ENCODE measurements at places on chromosomes 1 and 21.

DNA sequence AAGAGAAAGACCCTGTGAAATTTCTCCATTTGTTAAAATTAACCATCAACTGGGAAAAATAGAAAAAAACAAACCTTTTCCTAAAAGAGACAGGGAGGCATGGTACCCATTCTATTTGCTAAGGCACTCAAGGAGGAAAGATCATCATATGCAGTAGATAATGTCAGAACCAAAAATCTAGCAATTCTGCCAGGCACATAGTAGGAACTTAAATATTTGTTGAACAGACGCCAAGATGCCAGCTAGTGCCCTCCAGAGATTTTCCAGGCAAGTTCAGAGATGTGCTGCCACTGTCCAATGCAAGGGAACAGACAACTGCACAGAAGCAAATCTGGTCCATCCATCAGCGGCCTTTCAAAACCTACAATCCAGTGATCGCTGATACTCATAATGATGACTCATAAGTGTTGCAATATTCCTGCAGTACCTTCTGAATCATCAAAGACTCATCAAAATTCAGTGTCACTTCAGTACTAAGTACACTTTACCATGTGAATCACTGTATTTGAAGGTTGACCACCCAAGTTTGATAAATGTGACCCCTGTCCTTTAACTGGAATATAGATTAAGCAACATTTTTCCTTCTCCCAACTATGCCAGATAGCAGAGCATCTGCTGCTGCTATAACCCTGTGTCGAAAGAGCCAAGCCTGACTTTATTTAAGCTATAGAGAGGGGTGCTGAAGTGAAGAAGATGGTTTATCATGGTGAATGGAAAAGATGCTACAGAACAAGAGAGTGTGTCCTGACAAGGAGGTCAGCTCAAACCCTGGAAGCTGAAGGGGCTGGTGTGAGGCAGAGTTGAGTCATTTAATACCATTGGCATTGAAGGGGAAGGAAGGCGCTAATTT, 99.1 kb downstream of the MT1HL1 start:
- peak; percentile 94 for DNase-seq

DNA sequence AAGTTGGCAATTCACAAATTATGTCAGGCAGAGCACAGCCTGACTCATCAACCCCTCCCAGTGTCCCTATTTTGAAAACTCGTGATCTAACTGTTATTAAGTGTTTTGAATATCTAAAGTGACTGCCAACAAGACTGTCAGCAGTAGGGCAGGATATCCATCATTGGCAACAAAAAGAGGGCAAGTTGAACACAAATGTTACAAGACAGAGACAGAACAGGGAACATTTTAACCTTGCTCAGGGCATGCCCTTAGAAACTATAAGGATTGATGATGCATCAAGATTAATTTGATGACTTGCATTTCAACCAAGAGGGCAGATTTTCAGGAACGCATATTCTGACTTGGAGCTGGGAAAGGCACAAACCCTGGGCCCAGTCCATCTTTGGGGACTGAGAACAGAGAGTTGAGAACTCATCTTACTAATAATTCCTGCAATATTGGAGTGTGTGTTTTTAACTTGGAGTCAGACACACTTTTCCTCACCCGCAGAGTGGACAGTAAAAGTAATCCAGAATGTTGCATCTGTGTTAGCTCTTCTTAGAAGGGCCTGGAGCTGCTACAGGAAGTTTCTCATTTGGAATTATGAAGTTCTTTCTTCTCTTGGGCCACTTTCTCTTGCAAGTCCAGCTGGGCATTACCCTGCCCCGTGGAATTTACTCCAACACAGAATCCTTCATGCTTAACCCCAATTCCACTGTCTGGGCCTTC, 317.2 kb downstream of the LTN1 start:
- DNase-seq: peak; percentile 7

GRCh38 chr1:75677443-75677842, 47.1 kb upstream of the ACADM start:
- no peak for DNase-seq

DNA sequence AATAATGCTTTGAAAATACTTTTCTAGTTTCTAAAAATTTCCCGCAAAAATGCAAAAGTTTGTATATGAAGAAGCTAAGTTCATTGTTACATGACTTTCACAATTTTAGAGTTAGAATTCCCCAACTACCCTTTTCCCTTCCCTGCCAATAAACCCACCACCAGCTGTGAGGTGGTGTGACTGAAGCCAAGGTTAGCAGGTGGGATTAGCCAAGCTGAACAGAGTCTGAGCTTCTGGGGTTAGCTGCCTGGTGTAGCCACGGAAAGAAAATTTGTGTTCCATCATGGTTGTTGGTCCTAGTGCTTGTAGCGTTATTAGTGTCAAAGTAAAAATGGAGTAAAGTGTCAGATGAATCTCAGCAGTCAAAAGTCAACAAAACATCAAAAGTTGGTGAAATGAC, 110.9 kb downstream of the ASTN1 start:
- no peak for DNase-seq

DNA sequence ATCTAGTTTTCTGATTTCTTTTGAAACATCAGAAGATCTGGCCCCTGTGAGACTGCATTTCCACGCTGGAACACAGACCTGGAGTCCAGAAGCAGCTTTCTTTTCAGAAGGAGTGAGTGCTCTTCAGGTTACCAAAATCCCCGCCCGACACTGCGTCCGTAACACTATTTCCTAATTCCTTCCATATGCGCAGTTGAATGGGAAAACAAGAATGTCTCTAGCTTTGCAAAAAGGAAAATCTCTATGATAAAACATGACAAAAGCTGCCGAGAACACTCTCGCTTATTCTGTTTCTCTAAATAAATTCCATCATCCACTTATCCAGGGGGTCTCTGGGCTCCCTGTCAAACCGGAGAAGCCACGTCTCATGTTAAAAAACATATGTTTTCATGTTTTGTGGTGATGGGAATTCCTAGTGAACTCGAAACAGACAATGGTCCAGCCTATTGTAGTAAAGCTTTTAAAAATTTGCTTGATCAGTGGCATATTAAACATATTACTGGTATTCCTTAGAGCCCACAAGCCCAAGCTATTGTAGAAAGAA, 67.7 kb downstream of the PLD5 start:
- no peak for DNase-seq

DNA sequence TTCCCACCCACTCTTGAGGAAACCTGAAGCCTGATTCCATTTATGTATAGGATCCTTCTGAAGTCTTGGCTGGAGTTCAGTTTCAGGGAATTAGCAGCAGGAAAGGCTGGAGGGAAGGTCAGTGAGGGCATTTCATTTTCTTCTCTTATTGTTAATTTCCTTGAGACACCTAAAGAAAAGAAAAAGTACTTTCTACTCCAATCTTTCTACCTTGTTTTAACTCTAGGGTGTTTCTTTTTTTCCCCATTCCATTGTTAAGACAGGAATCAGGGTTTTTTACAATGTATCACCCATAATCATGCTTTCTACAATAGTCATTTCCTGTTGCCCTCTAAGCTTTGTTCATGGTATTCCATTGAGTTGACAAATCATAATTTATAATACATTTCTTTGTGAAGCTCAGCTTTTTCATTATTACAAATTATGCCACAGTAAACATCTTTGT, 27.4 kb downstream of the SNRPE start:
- peak; percentile 84 for DNase-seq

DNA sequence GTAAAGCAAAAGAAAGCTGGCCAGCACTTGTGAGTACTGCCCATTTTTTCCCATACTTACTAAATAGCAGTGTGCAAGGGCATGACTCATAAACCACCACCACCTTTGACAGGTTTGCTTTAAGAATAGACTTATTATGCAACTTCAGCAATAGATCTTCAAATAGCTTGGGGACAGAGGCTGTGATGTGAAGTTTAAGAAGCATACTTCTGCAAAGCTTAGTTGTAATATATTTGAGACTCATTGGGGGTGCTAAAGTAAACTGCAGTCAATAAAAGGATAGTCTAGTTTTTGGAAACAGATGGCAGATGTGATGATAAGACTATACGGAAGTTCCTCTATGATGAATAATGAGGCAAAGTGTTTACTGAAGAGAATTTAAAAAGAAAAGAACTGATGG, 210.0 kb downstream of the PLA2G4A start:
- DNase-seq: peak; percentile 73

GRCh38 chr1:24853649-24854048, 76.4 kb downstream of the RUNX3 start:
- no peak for DNase-seq

DNA sequence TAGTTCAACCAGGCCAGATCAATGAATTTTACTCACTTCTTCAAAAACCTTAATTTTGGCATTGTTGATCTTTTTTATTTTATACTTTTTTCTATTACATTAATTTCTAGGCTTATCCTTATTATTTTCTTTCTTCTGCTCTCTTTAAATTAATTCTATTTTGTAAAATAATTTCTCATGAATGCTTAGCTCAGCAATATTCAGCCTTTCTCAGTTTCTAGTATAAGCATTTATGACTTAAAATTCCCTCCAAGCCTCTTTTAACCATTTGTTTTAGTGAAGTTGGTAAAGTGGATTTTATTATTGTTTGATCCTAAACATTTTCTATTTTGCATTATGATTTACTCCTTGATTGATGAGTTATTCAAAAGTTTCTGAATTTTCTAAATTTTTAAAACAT, 20.6 kb upstream of the SAMD13 start:
- no peak for DNase-seq

DNA sequence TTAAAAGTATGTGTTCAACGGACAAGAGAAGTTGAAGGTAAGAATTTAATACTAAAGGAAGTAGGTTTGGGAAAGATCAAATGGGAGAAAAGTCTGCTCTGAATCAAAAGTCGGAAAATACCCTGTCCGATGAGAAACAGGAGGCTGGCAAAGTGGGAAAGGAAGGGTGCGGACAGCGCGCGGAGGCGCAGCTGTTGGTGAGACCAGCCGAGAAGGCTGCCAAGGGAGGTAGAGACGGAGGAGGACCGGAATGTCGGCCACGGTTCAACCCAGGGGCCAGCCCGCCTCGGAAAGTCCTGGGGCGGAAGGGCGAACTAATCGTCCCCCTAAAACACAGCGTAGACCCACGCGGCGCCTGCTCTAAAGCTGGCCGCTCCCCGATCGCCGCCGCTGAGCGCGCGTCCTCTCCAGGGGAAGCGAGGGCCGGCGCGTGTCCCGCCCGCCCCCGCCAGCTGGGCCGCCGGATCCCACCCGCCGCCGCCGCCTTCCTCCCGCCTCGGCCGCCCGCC, 639 bp upstream of the SPATA1 start:
- DNase-seq: peak; percentile 63

- DNase-seq: no peak
Measured at GRCh38 chr1:94246692-94247137, 9.3 kb upstream of the ARHGAP29 start.

- no peak for DNase-seq
Measured at GRCh38 chr21:37912616-37913015, 3.6 kb downstream of the KCNJ6 start.

- DNase-seq: peak; percentile 97
Measured at GRCh38 chr1:224542783-224543440, 73.2 kb upstream of the CNIH3 start.

DNA sequence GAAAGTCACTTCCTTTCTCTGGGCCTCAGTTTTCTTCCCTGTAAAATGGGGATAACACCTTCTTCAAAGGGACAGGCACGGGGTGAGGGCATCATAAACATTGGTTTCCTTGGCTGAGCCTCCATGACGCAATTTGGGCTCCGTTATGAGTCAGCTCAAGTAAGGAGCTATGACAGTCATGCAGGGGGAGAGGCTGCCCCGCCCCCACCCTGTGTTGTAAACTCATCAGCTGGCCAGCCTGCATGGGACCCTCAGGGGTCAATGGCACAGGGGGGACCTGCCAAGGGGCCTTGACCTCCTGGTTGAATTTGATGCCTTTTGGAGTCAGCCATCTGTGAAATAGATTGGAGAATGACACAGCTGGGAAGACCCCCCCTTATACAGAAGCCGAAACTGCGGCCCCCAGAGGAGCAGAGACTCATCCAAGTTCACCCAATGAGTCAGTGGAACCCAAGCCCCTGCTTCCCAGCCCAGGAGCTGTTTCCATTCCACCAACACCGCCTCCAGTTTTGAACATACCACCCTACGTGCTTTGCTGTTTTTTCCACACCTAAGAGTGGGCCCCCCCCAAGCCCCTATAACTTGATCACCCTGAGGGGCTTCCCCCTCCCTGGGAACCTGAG, 36.8 kb upstream of the RUNX3 start:
- DNase-seq: peak; percentile 87

DNA sequence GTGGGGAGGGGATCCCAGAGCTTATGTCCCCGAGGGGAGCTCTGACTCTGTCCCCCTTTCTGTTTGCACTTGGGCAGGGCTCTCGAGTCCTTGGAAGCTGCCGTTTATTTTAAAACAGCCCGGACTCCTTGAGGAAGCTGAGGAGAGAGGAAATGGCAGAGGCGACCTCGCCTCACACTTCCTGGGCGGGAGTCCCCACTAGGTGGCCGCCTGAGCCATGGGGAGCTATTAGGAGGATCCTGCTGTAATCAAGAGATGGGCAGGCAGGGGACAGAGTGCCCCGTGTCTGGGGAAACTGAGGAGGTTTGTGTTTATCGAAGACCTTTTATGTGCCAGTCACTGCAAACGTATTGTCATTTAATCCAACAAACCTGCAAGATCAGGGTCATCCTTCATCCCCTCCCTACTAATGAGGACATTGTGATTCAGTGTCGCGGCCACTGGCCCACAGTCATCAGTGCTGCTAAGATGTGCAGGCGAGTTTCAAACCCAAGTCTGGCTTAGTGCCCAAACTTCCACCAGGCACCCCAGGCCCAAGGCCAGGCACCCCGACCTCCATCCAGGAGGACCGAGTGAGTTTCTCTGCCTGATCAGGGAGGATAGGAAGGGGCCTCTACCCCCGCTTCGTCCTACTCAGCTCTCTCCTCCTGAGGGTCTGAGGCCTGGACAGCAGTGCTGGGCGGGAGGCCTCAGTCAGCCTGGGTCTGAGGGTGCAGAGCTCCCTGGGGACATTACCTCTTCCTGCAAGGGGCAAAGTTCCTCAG, 316.9 kb upstream of the VAMP3 start:
- DNase-seq: no peak

GRCh38 chr1:89810880-89811279, 10.0 kb upstream of the LRRC8D start:
- DNase-seq: no peak

DNA sequence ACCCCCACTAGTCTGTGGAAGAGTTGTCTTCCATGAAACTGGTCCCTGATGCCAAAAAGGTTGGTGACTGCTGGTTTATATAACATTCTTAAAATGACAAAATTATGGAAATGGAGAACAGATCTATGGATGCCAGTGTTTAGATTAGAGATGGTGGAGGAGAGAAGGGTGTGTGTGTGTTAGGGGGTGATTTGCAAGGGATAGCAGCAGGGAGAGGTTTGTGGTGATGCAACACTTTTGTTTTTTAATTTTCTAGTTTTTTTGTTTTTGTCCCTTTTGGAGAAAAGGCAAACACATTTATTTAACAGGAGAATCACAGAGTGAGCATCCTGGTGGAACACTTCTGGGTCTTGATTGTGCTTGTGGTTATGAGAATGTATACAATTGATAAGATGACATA, 143.8 kb downstream of the RPS6KC1 start:
- no peak for DNase-seq

DNA sequence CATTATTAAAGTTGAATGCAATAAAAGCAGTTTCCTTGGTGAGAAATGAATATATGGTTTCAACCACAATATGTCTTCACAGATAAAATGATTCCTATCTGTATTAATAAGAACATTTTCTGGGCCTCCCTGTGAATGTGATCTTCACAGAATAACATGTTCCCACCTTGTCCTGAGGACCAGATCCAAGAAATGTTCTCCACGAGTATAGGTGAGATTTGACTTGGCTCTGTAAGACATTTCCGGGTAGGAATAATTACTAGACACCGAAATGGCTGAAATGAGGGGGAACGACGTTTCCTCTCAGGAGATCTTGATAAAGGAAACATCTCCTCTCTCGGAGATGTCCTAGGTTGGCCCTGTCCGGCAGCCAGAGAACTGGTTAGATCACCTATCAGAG, 61.4 kb downstream of the CLIC6 start:
- DNase-seq: no peak

- DNase-seq: peak; percentile 63
Measured at GRCh38 chr1:103106426-103107341, 1.6 kb downstream of the COL11A1 start.
